Activated T-helper 1 cell treated with anti-CD3 and anti-CD28 coated beads, Interleukin-2, amount 50 U/mL, for 16 hours (primary cell): ENCODE measurements at places on chromosomes 5 and 9.

DNA sequence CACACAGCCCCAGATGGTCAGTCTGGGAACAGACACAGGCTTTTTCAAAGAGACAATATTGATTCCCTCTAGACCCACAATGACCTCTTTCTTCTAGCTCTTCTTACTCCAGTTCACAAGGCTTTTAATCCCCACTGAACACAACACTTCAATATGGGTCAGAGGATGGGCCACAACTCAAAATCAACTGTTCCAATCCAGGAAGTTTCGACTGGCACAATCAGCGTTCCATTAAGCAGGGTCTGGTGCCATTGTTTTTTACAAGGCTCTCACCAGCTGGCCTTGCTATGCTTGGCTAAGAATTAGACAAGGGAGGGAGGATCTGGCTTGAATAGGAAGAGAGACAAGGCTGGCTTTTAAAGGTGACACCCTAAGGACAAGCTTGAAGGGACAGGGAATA is 199.4 kb upstream of the SLC24A2 start:
- no peak for DNase-seq

- DNase-seq: no peak
These were observed 457.4 kb downstream of the CCDC171 start for GRCh38 chr9:16010221-16010620.

- DNase-seq: no peak
These were observed 143.0 kb downstream of the ADAMTS6 start for GRCh38 chr5:65338606-65339151.

GRCh38 chr9:133760713-133761290 is 22.6 kb upstream of the SARDH start:
- DNase-seq: no peak
